Stimulated activated CD8-positive, alpha-beta memory T cell treated with anti-CD3 and anti-CD28 coated beads, Interleukin-4, amount 100 ng/mL, for 4 hours (primary cell): ENCODE measurements at places on chromosomes 6 and 20.

DNA sequence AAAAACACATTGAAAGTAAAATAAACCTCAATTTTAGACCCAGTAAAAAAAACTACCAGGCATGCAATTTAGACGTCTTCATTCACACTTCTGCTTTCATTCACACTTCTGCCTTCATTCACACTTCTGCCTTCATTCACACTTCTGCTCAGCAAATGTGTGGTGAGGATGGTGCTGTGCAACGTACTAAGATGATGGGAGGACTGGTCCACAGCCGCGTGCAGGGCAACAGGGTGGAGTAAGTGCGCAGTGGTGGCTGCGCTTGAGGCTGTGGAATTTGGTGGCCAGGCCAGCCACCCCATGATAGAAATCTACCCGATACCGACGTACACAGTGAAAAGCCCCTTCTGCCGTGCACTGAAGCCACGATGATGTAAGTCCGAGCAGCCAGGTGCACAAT lies 114.3 kb upstream of the CD93 start:
- no peak for DNase-seq

DNA sequence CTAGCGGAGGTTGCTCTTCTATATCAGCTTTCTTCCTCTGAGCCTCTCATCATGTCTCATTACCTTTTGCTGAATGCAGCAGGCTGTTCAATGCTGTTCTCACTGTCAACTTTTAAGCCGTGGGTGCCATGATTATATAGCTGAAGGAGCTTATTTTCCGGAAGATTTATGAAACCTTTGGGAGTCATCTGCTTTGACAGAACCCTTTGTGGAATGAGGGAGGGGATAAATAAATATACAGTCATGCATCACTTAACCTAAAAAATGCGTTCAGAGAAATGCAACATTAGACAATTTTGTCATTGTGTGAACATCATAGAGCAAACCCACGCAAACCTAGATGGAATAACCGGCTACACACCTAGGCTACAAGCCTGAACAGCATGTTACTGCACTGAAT lies 102.2 kb upstream of the AKAP12 start:
- DNase-seq, result no peak

DNA sequence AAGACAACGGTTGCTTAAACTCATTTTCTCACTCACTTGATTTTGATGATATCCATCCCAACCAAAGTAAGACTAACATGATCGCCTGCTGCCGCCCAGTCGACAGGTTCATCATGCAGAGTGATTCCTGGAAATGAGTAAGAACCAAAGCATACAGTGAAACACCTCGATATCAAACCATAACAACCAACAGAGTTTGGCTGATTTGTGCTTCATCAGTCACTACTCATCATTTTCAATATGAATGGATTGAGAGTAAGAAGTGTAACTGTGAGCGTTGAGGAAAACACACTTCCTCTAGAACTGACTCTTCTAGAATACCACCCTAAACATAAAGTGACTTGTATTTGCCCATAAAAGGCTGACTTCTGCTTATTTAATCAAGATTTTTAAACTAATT lies 29.2 kb upstream of the ALDH8A1 start:
- no peak for DNase-seq

DNA sequence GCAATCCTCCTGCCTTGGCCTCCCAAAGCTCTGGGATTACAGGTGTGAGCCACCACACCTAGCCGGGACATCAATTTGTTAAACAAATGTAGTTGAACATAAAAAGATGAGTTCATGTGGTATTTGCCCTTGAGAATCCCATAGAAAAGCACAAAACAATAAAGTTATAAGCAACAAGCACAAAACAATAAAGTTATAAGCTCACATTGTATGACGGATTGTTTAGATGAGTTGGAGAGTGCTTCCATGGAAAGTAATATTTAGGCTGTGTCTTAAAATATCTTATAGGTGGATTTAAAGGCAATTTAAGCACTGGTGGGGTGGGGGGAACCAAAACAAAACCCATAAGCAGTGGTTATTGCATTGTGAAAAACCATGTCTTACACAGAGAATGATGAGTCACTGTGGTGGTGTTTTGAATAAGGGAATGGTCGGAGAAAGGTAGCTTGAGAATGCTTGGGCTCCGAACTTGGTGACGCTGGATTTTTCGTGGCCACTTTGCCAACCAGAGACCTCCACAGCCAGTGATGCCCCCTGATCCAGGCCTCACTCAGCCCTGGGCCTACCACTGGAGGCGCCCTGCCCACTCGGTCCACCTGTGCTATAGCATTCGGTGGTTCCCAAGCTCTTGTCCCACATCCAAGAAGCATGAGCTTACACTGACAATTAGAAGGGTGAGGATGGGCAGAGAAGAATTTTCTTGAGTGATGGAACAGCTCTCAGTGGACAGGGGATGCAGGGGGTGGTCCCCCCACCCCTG lies 256.0 kb downstream of the CDKAL1 start:
- no peak for DNase-seq

DNA sequence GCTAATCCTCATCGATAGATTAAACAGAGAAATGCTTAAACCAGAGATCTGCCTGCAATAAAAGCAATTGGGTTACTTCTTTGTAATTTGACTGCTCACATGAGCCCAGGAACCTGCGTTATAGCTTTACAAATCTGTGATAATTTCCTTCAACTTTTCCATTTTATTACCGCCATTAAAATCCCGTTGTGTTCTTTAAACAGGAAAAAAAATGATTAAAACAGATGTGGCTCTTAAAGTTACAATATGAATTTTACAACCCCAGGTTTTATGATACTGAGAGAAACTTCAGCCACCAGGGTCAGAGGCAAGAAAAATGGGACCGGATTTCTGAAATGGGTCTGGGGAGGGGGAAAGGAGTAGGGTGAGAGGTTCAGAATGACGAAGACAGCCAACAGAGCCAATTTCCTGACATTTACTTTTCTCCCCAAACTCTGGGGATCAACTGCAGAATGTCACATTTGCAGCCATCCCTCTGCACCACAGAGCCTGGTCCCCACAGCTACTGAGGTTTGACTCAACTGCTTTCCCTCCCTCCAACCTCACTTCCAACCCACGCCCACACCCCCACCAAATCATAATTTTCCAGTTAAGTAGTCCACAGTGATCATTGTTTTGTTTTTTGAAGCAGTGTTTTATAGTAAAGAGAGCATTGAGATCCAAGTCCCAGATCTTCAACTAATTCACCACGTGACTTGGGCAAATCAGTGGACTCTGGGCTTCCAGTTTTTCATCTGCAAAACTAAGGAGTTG lies 77.6 kb upstream of the EYA2 start:
- DNase-seq, result no peak

DNA sequence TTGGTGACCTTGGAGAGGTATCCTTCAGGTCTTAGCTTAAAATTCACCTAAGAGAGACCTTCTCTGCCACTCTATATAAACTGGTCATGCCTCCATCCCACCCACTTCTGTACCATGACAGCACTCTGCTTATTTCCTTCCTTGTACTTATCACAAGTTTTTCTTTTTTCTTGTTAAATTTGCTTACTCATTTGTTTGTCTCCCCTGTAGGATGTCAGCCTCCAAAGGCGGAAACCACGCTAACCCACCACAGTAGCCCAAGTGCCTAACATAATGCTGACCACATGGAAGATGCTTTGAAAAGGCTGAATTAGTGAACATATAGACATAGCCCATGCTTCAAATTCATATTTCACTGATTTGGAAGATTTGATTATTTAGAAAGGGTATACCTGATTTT lies 5.4 kb downstream of the BMP6 start:
- no peak for DNase-seq

GRCh38 chr6:15327271-15327670 lies 81.4 kb downstream of the JARID2 start:
- no peak for DNase-seq
